Tibial nerve (tissue), 4 donors: ENCODE measurements at places on chromosomes 16 and 17.

- no peak for DNase-seq
These were observed 4.1 kb downstream of the TBKBP1 start for GRCh38 chr17:47697906-47698711.

GRCh38 chr17:57674894-57675293 lies 70.2 kb downstream of the CCDC182 start:
- DNase-seq = no peak

DNA sequence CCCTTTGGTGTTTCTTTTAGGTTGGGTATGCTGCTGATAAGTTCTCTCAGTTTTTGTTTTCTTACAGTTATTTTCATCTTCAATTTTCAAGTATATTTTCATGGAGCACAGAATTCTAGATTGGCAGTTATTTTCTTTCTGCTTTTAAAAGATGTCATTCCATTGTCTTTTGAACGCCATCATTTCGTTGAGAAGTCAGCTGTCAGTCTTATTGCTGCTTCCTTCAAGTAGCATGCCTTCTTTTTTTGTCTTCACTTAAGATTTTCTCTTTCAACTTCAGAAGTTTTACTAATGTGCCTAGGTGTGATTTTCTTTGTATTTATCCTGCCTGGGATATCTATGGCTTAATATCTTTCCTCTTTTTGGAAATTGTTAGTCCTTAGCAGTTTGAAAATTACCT lies 262.2 kb upstream of the PMFBP1 start:
- no peak for DNase-seq

DNA sequence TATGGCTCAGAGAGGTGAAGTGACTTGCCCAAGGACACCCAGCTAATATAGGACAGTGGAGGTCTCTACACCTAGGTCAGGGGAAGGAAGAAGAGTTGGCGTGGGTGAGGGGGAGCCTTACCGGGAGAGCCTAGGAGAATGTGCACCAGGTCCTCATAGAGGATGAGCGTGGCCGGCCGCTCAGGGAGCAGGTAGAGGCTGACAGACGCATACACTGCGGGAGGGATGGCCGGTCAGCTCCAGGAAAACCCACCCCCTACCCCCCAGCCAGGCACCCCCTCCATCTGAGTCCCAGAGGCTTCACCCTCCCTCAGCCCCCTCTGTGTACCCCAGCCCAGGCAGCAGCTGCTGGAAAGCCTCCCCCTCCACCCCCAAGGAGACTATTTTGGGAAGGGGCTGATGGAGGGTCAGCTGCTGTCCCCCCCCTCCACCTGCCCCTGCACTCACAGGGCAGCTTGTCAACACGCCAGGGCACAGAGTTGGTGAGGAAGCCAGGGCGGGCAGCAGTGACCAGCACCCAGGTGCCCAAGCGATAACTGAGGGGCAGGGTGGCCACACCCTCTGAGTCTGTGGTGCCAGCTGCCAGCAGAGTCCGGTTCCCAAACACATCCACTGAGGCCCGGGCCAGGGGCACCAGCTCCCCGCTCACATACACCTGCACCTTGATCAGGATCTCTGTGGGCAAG lies 4.1 kb downstream of the FAM171A2 start:
- no peak for DNase-seq

DNA sequence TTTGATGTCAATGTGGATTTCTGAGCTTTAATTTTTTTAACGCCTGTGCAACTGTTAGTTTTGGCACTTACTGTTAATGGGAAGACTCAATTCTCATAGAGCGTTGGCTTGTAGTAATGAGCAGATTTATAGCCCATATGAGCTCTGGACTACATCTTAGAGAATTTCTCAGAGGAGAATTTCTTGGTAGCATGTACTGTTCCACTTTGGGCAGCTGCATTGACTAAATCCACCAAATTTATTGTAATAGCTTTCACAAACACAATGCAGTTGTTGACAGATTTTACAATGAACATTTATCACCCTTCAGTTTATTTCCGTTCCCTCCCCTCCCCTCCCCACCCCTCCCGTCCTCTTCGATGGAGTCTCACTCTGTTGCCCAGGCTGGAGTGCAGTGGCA lies 193.9 kb downstream of the PRKCA start:
- DNase-seq = no peak

- no peak for DNase-seq
These were observed 255.9 kb upstream of the PMFBP1 start for GRCh38 chr16:72427783-72428331.

DNA sequence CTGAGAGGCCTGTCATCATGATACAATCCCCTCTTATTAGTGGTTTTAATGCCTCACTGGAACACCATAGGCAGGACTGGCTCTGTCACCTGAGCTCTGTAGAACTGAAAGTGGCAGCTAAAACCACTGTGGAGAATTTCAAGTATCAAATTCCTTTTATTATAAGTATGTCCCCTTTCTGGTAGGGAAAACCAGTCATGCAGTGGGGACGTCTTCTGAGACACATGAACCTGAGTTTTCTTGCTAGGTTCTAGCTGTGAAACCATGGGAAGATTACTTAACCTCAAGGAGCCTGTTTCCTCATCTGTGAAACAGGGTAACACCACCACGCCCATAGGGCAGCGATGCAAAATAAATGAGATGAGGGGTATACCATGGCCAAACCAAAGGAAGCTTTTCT lies 4.7 kb downstream of the VAC14 start:
- no peak for DNase-seq

DNA sequence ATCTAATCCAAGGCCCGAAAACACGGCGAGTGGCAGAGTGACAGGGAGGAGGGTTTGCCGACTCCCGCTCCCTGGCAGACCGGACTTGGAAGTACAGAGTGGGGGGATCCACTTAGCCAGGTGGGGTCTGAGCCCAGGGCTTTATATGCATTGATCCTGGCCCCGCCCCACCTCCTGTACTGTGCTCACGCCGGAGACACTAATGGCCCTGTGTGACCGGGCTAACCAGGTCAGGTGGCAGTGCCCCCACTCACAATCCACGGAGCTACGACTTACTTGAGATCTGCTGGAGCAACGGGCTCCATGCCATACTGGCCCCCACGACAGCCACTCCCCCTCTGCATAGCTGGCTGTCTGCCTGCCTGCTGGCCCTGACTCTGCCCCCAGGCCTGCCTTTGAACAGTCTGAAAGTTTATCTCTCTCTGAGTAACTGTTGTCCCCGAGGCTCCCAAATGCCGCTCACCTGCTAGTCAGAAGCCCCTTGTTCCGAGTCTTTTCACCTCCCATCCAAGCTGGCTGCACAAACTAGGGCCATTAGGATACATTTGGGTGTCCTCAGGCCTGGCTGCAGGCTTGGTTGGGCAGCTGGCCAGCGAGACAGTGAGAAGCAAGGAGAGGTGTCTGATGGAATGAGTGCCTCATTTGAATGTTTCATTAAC lies 28.0 kb downstream of the CACNA1G start:
- DNase-seq = no peak

- no peak for DNase-seq
These were observed 4.0 kb upstream of the METRNL start for GRCh38 chr17:83075270-83075880.

DNA sequence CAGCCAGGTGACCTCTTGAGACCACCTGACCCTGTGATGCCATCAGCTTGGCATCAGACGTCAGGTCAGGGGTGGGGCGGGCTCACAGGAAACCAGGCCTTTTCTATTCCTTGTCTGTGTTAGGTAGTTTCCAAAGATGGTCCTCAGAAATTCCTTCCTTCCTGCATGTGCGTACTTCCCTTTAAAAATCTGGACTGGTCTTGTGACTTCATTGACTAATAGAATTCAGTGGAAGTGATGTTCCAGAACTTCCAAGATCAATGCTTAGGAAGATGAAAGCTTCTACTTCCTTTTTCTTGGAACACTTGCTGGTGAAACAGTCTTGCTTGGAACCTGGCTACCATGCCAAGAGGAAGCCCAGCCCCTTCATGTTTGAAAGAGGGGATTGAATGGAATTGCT lies 10.0 kb upstream of the N4BP1 start:
- DNase-seq = no peak

DNA sequence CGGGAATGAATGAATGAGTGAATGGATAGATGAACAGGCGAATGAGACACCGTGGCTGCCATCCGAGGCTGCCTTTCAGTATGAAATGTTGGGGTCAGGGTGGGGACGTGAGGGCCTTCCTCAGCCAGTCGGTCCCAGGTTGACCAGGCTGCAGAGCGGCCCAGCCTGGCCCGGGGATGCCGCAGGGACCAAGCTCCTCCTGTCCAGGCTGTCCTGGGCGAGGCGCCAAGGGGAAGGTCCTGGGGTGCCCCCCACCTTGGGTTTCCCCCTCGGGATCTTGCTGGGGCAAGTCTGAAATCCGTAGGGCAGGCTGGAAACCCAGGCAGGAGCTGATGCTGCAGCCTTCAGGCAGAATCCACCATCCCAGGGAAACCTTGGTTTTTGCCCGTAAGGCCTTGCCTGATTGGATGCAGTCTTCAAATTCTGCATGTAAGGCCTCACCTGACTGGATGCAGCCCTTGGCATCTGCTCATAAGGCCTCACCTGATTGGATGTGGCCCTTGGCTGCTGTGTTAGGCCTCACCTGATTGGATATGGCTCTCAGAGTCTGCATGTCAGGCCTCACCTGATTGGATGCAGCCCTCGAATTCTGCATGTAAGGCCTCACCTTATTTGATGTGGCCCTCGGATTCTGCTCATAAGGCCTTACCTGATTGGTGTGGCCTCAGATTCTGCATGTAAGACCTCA lies 61.7 kb upstream of the ZNF469 start:
- DNase-seq = no peak

GRCh38 chr17:75176625-75177024 lies 6.1 kb downstream of the SUMO2 start:
- no peak for DNase-seq

- DNase-seq = no peak
These were observed 11.2 kb upstream of the ADAM11 start for GRCh38 chr17:44747566-44747965.

- no peak for DNase-seq
These were observed 10.3 kb downstream of the KRABD2 start for GRCh38 chr17:8366231-8366630.

DNA sequence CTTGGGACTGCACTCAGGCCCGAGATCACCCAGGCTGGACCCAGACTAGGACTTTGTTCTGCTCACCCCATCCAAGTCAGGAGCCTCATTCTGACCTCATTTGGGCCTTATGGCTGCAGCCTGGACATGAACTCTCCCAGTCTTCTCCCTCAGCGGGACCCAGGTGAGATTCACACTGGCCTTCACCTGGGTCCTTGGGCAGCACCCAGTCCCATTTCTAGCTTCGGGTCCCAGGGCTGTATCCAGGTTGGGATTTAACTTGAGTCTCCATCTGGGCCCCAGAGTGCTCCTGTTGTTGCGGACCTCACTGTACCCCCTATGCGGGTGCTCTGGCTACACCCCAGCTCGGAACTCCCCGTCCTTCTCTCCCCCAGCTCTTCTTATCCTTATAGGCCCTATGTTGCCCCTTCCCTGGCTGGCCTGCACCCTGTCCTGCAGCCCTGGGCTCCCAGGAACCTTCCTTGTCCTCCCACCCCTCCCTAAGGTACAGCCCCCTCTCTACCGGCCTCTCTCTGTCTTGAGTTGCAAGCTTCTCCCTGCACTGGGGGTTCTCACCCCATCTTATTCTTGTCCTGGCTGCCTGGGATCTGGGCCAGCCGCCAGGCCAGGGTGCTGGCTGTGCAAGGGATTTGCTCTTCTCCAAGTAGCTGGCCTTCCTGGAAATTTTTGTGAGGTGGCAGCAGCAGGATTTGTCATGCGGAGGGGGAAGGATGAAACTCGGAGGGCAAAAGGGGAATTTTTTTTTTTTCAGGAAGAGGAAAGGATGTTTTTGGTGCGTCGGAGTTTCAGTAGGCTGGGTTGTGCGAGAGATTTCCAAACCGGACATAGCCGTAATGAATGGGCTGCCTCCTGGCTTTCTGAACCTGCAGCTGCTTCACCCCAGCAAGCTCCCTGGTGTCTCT lies 904 bp downstream of the MAP2K3 start:
- no peak for DNase-seq

DNA sequence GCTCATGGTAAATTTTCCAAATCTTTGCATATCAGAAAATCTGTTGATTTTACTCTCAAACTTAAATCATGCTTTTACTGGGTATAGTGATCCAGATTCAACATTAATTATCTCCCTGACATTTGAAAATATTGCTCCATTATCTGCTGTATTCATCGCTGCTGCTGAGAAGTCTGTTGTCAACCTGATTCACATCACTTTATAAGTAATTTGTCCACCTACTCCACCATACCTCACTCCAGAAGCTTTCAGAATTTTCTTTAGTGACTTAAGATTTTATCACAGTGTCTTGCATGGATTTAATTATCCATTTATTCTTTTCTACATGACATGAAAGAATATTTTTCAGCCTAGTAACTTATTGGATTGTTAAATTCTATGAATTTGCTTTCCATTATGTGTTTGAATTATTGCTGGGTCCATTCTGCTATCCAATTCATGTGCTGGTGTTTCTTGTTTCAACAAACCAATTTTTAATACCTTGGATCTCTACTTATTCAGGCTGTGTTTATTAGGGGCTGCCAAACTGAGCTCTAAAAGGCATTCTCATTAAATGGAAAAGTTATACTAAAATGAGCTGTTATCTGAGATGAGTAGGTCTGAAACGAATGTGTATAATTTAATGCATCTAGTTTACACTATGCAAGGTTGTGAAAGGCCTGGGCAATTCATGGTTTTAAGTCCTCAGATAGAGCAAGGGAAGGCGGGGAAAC lies 519.3 kb upstream of the CDH11 start:
- no peak for DNase-seq

- DNase-seq = no peak
These were observed 92.5 kb downstream of the SDK2 start for GRCh38 chr17:73551759-73552158.

- DNase-seq = no peak
These were observed 220.0 kb downstream of the NTN1 start for GRCh38 chr17:9241371-9241712.

DNA sequence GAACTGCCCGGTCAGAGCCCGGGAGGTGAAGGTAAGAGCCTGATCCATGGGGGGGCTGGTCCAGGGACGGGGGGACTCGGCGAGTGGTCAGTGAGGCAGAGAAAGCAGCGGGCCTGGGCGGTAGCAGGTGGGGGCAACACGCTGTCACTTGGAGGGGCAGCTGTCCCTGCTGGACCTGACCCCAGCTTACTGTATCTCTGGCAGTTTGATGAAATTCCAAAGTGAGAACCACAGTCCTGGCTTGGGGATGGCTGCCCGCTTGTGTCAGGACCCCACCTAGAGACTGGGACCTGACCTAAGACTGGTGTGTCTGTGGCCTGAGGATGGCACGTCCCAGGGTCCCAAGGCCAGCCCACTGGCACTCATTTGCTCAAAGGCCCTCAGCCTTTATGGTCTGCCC lies 35.1 kb upstream of the KSR1 start:
- DNase-seq = no peak
